Brain (organoid and tissue), 16 donors: ENCODE measurements at places on chromosomes 7 and 10.

DNA sequence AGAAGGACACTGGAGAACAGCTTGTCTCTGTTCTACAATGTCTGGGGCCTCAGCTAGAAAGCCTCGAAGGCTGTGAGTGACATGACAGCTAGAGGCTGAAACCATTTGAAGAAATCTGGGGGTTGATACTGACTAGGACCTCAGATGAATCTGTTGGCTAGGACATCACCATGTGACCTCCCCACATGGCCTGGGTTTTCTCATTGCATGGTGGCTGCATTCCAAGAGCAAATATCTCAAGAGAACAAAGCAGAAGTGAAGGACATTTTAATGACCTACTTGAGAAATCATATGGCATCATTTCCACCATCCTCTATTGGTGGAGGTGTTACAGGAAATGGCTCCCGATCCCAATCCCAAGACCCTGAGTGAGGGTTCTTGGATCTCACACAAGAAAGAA is 450.6 kb upstream of the AUTS2 start:
- no peak for DNase-seq

GRCh38 chr7:70472601-70473237 is 659.2 kb upstream of the GALNT17 start:
- DNase-seq: peak; percentile 37

DNA sequence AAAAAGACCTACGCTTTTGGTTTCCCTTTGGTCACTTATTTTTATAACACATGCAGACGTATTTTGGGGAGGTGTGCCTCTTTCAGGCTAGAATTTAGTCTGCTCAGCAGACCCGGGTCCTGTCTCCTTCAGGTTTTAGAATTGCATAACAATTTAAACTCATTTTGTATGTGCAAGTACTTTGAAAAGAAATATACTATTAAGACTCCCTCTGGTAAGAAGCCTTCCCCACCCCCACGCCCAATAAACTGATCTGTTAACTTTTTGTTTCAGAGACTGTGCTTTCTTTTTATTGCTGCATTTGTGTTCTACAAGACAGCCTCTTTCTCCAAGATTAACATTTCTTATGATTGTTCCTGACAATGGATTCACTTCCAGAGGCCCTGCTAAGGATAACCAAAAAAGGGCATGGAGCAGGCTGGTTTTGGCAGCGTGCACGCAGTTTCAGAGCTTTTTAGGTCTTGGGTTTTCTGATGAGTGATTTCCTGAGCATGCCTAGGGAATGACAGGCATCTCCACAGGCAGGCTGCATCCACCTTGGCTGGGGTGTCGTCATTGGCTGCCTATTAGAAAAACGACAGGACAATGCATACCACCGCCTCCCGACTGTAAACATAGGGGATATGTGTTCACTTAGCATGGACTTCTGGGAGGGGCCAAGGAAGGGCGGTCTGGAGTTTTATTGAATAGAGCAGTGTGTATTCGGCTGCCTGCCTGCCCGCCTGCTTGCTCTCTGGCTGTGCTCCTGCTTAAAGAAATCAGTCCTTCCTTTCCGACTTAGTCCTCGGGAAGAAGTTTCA is at the start of gene CALD1:
Gene CALD1, plus strand, starts transcription at position 694 of the 800 bp plus-strand sequence. CDS start 88,100 bp downstream, outside the sequence.
- peak; percentile 81 for DNase-seq

DNA sequence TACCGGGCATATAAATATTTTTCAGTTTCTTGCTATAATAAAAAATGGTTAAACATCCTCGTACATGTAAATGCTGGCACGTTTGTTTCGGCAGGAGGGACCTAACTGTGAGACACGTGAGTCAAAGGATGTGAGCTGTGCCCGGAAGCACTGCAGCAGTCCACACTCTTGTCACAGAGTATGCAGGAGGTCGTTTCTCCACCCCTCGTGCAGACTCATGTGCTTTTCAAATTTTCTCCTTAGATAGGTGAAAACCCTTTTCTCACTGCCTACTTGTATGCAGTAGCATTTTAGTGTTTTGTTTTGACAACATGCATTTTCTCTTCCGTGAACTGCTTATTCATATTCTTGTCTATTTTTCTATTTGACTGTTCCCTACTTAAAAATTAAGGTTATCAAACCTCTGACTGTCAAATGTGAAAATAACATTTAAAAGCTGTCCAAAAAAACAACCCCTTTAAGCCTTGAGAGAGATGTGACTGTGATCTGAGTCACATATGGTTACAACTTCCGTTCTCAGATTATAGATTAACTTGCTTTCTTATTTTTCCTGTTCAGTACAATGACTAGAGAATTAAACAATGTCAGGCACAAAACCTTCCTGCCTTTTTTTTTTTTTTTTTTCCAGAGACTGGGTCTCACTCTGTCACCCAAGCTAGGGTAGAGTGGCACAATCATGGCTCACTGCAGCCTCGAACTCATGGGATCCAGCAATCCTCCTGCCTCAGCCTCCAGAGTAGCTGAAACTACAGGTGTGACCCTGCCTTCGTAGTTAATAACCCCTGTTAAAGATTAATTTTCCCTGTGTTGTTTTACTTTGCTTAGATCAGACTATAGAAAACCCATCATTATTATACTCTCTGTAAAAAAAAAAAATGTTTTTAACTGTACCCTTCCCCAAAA is 45.1 kb downstream of the DPY19L1 start:
- no peak for DNase-seq

DNA sequence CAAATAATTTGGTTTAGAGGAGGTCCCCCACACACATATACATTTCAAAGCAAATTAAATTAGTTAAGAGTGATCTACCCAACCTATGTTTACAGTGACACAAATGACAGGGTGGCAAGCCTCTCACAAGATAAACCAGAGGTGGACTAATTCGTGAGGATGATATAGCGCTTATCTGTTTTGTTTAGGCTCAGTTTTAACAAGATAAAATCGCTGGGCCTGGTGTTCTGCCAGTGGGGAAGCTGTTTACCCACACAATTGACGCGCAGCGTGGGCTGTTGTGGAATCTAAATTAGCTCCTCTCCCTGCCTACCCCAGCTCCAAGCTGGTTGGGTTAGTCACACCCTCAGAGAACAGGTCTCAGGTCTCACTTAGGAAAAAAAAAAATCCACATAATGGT is 16.7 kb upstream of the PLXNA4 start:
- DNase-seq: no peak

GRCh38 chr10:73975388-73975787 is 22.5 kb upstream of the VCL start:
- no peak for DNase-seq
